Activated T-helper 9 cell treated with anti-CD3 and anti-CD28 coated beads, Interleukin-2, amount 50 U/mL, for 16 hours (primary cell): ENCODE measurements at places on chromosomes 5 and 9.

DNA sequence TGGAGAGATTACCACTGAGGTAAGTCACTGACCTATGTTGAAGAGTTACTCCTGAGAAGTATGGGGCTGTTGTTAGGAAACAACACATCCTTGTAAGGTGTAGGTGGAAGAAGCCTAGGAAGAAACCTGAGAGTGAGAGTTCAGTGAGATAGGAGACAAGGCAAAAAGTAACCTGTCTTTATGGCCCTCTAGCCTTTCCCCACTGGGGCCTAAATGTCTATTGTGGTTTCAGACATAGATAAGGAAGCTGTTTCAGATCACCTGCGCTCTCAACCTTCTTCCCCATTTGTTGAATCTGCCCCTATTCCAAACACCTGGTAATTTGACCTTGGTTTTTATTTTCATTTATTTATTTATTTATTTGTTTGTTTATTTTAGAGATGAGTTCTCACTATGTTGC lies 397.1 kb upstream of the RORB start:
- no peak for DNase-seq

DNA sequence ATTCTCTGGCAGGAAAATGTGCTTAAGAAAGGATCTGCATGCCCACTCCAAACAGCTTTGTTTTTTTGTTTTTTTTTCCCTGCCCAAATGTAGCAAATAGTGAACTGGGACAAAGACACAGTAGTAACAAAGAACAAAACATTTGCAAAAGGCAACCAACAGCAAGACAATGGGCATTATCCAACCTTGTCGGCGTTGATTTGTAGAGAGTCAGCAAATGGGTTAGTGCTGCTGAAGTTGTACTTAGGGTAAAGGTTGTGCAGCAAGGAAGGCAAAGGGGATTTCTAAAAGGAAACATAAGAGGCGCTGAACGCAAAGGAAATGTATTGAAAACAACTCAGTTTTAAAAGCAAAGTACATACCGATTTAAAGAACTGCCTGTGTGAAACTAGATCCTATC lies 136.2 kb downstream of the MPDZ start:
- no peak for DNase-seq

GRCh38 chr5:95725071-95725820 lies 5.9 kb upstream of the RHOBTB3 start:
- DNase-seq: no peak

DNA sequence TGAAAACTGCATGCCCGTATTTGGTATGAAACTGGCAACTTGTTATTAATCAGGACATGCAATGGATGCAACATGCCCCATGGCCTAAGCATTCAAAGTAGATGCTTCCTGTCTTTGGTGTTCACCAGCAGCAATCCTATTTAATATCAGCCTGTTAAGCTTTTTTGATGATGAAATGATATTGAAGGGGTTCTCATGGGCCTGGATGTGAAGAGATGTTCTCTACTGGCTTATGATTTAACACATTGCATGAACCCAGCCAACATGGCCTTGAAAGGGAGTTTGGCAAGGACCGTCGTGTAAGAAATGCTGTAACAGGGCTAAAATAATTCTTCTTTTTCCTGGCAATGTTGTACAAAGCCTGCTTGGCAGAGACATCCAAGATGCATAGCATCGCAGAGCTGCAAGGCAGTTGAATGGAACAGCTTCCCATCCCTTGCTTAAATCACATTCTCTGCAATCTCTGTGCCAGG lies 111.2 kb downstream of the SMARCA2 start:
- DNase-seq: no peak

DNA sequence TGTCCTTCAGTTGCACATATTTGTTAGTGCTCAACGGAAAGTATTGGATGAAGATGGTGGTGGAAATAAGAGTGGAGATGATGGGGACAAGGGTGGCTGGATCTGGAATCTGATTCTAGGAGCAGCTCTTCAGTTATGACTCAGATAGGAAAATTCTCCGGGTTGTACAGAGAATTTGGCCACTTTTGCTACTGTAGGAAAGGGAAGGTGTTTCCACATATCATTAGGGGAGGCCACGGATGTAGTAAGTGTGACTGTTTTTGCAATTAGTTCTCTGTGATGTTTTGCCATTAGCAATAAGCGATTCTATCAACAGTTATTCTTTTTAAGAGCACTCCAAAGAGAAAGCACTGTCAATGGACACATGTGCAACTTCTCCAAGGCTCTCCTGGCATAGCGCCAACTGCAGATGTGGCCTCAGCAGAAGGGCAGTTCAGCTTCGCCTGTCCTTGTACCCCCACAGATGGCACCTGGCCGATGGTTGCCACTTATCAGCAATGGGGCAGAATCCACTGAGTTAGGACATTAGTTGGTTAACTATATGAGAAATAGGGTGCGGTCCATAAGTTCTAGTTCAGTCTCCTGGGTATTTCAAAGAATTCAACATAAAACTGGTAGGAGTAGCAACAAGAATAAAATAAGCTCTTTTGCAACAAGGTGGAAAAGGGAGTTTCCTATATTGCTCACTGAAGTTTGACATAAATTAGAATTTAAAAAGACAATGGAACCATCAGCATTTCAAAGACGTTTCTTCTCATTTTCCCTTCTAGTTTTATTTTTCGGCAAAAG lies 96.3 kb downstream of the ARSB start:
- no peak for DNase-seq

DNA sequence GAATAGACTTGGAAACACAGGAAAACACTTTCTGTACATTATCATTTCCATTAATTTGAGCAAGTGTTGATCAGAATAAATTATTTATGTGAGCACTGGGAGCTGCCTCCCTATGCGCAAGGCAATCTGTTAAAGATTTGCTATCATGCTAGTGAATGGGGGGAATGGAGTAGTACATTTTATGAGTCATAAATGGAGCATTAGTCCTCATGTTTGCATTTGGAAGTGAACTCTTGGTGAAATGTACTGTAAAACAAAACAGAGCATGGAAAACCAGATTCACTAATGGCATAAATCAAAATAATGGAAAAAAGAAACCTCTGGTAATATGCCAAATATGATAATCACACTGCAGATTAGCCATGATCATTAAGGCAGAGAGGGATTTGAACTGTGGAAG lies 40.5 kb upstream of the TMC1 start:
- no peak for DNase-seq

DNA sequence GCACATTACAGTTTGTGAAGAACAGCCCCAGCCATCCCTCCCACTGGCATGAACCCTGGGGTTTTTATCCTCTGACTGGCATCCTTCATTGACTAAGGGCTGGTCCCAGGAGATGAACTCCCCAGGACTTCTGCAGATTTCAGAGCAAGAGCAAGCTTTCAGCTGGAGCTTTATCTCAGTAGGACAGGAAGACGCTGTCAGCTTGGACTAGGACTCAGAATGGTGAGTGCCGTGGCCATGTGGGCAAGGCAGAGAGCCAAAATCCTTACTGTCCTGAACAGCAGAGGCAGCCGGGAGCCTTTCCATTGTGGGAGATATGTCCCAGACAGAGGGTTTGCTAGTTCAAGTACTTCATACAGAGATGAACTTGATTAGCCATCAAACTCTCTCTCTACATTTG lies 3.2 kb upstream of the ACOT12 start:
- no peak for DNase-seq

DNA sequence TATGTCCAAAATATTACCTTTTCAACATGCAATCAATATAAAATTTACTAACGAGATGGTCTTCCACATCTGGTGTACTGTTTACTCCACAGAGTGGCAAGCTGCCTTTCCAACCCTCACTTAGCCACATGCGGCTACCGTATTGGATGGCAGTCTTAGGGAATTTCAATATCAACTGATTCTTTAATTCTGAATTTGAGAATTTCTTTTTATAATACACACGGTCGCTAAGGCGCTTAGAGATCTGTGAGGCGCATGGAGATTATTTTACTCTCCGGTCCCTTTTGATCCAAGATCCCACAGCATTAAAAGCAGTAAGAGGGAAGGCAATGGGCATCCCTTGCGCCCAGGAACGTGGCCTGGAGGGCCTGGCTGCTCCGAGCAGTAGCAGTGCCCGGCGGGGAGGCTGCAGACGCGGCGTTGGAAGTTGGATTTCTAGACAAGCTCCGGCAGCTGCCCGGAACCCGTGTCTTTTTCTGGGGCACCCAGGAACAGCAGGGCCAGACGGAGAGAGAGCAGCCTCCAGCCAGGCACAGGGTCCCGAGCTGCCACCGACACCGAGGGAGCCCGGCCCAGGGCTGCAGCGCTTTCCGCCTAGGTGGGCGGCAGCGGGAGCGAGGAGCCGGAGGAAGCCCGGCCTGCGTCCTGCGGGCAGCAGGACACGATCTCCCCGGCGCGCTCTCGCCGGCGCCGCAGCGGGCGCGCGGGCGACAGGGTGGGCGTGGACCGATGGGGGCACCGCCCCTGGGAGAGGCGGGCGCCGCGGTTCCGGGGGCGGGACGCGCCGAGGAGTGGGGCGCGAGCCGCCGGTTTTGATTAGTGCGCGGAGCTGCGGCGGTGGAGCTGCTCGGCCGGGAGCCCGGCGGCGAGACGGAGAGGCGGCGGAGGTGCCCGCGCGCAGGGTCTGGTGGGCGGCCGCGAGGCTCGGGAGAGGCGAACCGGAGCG lies at the start of gene UGCG:
Gene UGCG, plus strand, starts transcription at position 819 of the 946 bp plus-strand sequence. CDS start 402 bp downstream, outside the sequence.
- DNase-seq: peak; percentile 83

DNA sequence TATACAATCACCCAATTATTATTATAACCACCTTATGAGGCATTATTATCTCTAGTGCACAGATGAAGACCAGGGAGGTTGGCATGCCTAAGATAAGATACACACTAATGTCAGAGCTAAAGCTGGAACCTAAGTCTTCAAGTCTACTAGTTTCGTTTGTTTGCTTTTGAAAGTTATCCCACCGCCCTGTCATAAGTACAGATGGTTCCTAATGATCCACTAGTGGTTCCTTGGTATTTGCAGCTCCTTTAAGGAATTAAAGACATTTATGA lies 14.1 kb downstream of the NDUFA8 start:
- DNase-seq: no peak

DNA sequence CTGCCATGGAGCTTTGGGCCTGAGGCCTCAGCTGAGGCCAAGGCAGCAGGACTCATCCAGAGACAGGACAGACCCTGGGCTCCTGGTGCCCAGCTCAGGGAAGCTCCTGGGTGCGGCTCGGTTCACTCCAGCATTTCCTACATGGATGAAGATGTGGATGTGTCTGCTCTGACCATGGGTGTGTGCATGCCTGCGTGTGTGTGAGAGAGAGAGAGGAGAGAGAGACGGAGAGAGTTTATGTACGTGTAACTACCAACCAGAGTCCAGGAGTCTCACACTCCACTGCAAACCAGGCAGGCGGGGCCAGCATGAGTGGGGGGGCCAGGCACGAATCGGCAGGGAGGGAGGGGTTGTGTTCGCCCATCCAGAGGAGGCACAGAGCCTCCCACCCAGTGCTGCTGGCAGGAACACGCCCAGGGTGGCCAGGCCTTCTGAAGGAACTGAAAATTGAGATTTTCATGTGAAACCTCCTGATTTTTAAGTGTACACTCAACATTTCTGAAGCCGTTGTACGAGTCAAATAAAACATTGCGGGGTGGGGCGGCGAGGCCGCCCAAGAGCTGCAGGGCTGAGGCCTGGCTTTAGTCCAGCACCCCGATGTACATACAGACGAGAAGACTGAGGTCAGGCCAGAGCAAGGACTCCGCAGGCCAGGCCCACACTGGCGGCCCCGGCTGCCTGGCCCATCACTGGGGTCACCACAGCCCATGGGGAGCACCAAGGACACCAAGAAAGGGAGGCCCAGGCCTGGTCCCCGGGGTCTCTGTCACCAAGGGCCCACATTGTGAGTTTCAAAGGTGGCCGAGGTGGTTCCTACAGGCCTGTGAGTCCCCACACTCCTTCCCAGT lies 88.7 kb downstream of the ADAMTS2 start:
- DNase-seq: no peak

- DNase-seq: no peak
Observed at GRCh38 chr5:152151113-152151512, 226.5 kb upstream of the GLRA1 start.

GRCh38 chr9:35618325-35618727 lies at the start of gene CD72:
Gene CD72, minus strand, starts transcription at chr9:35618413. Its CDS starts 110 bp downstream, at chr9:35618303.
- DNase-seq: no peak

GRCh38 chr9:113395000-113395861 lies 5.9 kb downstream of the ALAD start:
- no peak for DNase-seq

- DNase-seq: no peak
Observed at GRCh38 chr5:29811914-29812679, 1381.4 kb upstream of the CDH6 start.

DNA sequence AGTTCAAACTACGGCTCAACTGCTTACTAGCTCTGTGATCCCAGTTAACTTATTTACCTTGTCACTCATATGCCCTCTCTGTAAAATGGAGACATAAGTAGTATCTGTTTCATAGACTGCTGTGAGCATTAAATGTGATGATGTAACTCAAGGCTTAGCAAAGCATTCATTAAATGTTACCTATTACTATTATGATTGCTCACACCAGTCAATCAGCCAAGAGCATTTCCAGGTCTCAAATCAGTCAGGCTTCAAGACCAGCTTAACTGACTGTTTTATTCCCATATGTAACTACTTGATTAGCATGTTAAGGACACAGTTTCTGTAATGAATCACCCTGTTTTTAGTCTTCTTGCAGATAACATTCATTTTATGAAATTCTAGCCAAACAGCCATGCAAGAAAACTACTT lies 413.3 kb downstream of the MLLT3 start:
- no peak for DNase-seq

DNA sequence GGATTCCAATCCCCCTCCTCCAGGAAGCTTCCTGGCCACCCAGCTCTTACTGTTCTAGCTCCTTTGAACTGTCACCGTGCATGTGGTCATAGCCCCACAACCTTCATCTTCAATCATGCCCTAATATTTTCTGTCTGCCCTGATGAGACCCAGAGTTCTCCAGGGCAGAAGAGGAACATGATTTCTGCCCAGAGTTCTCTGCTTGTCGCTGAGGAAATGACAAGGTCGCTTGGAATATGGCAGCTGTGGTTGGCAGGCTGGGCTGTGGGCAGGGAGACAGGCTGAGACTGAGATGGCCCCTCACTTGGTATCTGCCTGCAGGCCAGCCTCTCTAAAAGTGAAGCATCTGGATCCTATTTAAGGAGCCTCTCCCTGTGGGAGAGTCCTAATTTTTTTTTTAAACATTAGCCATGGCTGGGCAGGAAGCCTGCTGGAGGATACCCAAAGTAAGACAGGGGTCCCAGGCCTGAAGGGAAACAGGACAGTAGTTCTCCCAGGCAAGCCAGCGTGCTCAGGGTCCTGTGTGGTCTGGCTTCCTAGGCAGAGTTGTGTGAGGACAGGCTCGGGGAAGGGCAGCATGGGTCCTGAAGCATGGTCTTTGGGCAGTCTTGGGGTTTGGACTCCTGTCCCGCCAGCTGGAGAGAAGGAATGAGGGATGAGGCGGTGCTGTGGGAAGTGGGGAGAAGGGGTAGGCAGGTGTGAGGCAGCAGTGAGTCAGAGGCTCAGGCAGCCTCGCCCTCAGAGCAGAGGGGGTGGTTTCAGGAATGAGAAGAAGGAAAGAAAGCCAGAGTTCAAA lies 242.1 kb downstream of the FSTL4 start:
- DNase-seq: no peak
